ENCODE measurements at places on chromosomes 16 and 17.

DNA sequence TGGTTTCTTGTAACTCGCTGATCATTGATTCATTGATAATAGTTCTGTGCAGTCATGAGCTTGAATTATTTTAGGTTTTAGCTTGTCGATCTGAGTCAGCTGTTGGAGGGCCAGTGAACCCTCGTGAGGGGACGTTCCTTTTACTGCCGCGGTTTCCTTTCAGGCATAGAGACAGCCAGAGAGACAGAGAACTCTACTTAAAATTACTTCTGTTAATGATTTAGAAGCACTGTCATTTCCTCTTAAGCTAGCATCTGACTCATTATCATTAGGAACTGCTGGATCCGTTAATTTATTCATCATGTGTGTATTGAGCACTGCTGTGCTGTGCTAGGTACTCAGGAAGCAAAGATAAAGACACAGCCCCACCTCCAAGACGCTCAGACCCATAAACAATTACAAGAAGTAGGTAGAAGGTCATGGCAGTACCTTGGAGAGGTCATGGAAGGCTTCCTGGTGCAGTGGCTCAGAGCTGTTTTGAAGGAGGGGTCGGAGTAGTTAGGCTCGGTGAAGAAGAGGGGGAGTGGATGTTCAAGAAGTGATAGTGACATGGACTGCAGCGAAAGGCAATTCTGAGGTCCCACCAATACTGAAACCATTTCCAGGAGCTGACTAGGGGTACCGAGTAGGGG lies 3.3 kb downstream of the PGS1 start:
- peak; percentile 70 for DNase-seq

GRCh38 chr16:15911198-15911597 lies 22.8 kb upstream of the CEP20 start:
- no peak for DNase-seq

GRCh38 chr16:61045931-61046330 lies 990.3 kb downstream of the CDH8 start:
- DNase-seq, result no peak

DNA sequence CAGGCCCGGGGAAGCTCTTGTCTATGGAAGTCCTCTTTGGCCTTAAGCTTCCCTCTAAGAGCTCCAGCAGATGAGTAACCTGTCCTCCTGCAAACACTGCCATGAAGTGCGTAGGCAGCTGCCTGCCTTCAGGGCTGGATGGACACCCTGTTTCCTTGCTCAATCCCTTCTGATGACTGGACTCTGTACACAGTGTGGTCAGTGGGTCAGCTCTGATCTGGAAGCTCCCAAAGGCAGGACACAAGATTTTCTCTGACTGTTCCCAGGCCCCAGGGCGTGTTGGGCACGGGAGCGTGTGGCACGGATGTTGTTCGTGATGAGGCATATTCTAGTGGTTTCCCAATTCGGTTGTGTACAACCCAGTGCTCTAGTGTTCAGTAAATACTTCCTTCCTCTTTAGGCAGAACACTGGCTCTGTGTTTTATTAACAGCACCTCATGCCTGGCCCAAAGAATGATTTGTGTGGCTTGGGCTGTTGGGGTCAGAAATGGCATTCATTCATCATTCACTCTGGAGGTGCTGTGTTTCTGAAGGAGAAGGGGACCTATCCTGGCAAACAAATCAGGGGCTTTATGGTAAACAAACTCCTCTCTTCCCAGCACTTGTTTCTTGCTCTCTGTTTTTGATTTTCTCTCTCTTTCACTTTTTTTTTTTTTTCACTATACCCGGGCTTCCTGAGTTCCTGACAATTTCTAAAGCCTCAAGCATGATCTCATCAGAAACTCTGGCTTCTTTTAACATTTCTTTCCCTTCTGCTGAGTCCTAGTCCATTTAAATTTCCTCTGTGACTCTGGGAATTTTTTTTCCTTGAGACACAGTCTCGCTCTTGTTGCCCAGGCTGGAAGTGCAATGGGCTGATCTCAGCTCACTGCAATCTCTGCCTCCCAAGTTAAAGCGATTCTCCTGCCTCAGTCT lies 12.0 kb upstream of the RNF157 start:
- peak; percentile 41 for DNase-seq

GRCh38 chr16:23229714-23230113 lies 47.2 kb downstream of the SCNN1G start:
- no peak for DNase-seq

DNA sequence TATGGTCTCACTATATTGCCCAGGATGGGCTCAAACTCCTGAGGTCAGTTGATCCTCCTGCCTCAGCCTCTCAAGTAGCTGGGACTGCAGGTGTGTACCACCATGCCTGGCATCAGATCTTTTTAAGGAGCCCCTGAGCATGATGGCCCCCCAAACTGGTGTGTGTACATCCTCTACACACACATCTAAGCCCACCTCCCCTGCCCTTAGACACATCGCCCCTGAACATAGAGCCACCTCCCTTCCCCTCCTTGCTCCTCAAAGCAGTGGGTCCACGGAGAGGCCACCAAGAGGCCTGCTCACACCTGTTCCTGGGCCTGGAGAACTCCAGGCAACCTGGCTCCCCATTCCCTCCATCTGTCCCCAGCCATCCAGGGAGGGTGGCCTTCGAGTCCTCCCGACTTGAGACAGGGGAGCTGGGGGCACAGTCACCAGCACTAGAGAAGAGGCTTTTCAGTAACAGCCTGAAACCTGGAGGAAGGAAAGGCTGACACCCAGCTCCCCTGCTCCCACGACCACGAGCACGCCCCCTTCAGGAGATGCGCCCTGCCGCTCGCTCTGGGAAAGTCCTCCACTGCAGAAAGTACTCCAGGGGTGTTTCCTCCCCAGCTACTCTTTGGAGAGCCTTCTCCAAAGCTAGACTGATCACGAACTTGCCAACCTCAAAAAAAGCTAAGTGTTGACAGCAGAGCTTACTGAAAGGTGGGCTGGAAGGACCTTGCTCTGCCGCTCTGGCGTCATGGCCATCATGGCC lies 12.6 kb upstream of the PRR29 start:
- no peak for DNase-seq

GRCh38 chr17:79775632-79776031 lies 2.3 kb upstream of the CBX2 start:
- no peak for DNase-seq

- no peak for DNase-seq
Measured at GRCh38 chr16:22844416-22844815, 30.5 kb downstream of the HS3ST2 start.

DNA sequence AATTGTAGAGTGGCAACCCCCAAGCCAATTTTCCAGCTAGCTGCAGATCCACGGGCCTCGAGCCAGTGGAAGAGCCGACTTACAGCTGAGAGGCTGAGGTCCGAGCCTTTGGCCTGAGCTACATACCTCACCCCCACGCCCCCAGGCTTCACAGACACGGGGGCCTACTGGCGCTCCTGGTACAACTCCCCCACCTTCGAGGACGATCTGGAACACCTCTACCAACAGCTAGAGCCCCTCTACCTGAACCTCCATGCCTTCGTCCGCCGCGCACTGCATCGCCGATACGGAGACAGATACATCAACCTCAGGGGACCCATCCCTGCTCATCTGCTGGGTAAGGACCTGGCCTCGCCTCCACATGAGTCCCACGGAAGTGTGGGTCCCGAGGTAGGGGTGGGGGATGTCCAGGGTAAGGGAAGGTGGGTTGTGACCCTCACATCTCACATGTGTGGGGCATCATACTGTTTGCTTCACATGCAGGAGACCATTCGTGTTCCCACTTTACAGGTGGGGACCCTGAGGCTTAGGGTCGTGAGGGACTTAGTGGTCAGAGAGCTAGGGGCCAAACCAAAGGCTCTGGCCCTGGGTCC lies 3.4 kb downstream of the ACE start:
- DNase-seq, result no peak

- DNase-seq, result no peak
Measured at GRCh38 chr17:2947588-2947950, 115.8 kb downstream of the OR1D5 start.

DNA sequence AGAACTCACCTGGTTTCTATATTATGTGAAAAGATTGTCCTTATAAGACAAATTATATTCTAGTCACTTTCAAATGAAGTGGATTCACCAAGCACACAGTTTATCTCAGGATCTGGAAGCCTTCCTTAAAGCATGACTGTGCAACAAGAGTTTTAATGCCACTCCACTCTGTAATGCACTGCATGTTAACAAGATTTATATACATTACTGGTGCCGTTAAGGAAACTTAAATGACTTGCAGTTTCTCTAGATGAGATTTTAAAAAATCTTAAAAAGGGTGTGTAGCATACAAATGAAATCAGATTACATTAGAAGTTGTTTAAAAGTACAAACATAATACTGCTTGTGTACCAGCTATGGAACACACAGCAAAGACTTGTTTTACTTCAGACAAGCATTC lies 150.8 kb downstream of the SNX11 start:
- no peak for DNase-seq

DNA sequence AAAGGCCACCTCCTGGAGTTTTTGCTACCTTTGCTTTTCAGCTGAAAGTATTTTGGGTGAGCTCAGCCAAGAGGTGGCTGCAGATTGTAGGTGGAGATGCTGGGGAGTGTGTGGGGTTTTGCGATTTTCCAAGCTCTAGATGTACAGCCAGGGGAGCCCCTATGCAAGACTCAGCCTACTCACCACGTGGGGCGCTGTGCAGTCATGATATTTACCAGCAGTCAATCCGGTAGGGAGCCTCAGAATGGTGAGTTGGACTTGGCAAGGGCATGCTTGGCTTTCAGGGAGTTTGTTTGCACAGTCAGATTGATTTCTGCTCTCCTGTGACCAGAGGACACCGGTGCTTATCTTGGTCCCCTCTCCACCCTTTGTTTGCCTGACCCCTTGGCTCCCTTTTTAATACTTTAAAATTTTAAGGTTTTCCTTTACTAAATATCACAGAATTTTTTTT lies 175.3 kb downstream of the UTP18 start:
- DNase-seq, result peak; percentile 64

DNA sequence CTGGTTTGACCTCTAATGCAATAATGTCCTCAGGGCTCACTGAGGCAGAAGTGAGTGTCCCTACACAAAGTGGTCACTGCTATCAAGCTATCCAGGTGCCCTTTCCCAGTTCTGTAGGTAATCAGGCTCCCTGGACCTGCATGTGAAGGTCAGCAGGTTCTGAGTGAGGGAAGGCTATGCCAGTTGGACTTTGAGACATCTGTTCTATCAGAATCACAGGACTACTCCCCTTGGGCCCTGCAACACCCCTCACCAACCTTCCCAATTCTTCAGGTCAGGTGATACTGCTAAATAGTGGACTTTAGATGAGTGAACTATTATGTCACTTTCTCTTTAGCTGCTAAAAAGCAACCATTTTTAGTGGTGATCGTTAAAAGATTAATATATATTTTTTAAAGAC lies 37.6 kb downstream of the ZZEF1 start:
- DNase-seq, result no peak

DNA sequence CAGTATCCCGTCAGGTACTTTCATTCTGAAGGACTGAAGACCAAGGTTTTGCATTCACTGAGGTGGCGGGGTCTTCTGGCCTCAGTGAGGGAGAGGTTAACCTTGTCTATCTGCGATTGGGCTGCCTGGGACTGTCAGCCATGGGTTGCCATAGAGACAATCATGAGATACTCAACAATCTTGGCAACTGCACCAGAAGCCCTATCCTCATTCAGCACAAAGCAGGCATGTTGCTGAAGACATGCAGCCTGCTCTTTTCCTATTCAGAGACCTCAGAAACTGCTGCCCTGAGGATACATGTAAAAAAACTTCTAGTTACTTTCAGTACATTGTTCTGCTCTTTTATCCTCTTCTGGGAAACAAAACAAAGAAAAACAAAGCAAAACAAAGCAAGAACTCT lies 146.3 kb upstream of the PIRT start:
- DNase-seq, result no peak

GRCh38 chr17:76369379-76369778 lies 15.0 kb upstream of the SPHK1 start:
- no peak for DNase-seq

- no peak for DNase-seq
Measured at GRCh38 chr16:22618842-22619241, 108.2 kb downstream of the NPIPB5 start.

- no peak for DNase-seq
Measured at GRCh38 chr17:72812823-72813222, 279.7 kb downstream of the SLC39A11 start.

GRCh38 chr17:42660692-42661345 lies 1.7 kb downstream of the TUBG2 start:
- no peak for DNase-seq

DNA sequence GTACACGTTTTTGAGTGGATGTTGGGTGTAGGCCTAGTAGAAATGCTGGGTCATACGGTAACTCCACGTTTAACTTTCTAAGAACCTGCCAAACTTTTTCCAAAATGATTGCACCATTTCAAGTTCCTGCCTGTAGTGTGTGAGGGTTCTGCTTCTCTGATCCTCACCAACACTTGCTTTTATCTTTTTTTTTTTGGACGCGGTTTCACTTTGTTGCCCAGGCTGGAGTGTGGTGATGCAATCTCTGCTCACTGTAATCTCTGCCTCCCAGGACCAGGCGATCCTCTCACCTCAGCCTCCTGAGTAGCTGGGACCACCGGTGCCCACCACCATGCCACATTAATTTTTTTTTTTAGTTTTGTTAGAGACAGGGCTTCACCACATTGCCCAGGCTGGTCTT lies 23.5 kb downstream of the ZNF750 start:
- no peak for DNase-seq

DNA sequence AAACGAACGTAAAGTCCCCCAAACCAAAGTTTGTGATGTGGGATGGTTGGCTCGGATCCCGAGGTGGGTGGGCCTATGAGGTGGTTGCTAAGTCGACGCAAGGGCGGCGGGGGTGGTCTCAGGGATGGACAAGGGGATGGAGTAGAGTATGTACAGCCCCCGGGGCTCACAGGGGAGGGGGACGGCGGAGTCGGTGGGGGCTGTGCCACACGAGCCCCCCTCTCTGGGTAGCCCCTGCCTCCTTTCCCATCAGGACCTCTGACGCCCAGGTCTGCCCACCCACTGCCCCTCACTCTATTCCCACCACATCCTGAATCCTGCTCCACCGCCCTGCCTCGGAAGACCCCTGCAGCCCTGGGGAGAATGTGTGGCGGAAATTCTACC lies 15.2 kb downstream of the IL34 start:
- DNase-seq, result no peak

DNA sequence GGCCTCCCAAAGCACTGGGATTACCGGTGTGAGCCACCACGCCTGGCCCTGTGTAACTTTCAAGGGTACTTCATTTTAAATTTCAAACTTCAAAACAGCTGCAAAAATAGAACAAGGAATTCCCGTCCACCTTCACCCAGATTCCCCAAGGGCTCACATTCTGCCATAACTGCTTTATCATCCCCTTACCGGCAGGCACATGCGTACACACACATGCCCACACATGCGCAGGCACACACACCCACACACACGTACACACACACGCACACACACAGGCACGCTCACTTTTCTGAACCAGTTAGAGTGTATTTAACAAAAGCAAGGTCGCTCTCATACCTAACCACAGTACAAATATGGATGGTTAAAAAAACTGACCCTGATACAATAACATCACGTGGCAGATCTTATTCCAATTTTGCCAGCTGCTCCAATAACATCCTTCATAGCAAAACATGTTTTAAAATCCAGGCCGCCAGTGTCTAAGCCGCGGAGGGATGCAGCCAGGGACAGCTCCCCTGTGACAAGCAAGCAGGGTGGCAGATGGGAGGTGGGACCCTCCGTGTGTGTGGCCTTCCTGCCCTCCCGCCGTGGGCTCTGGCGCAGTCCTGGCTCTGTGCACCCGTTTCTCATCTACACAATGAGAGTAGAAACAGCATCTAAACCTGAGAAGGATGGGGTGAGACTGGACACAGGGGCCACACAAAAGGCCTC lies 23.1 kb downstream of the PDIA2 start:
- no peak for DNase-seq

All from activated naive CD4-positive, alpha-beta T cell treated with Interleukin-2 at 50 U/mL for 16 hours (primary cell).